ENCODE measurements at places on chromosomes 7 and 10.

DNA sequence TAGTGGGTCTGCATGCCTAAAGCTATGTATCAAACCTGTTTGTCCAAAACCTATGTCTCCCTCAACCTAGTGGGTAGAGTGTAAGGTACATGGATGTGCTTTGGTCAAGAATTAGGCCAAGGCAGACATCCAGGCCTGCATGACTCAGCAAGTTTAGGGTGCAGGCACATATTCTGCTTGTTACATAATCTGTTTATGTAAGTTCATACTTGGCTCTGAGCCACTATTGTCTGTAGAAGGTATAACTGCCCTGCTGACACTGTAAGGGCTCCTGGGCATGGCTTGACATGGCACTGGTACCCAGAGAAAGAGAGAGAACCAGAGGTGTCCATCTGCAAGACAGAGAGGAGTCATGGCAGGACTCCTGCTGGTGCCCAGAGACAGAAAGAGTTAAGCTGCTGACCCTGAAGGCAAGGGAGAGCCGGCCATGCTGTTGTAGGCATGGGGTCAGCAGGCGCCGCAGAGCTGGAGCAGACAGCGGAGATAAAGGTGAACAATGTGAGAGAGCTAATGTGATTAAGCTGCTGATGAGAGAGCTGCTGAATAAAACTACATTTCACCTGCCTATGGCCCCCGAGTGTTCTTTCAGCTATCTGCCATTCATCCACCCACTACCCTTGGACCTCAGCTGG lies 118.5 kb upstream of the TMEM106B start:
- DNase-seq, result no peak

DNA sequence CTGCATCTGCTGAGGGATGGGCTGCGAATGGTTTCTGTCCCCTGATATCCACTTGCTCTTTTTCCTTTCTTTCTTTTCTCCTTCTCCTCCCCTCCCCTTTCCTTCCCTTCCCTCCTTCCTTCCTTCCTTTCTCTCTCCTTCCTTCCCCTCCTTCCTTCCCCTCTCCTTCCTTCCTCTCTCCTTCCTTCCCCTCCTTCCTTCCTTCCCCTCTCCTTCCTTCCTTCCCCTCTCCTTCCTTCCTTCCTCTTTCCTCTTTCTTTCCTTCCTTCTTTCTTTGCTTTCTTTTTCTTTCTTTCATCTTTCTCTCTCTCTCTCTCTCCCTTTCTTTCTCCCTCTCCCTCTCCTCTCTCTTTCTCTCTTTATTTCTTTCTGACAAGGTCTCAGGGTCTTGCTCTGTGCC lies 20.2 kb upstream of the SPDYE1 start:
- no peak for DNase-seq

DNA sequence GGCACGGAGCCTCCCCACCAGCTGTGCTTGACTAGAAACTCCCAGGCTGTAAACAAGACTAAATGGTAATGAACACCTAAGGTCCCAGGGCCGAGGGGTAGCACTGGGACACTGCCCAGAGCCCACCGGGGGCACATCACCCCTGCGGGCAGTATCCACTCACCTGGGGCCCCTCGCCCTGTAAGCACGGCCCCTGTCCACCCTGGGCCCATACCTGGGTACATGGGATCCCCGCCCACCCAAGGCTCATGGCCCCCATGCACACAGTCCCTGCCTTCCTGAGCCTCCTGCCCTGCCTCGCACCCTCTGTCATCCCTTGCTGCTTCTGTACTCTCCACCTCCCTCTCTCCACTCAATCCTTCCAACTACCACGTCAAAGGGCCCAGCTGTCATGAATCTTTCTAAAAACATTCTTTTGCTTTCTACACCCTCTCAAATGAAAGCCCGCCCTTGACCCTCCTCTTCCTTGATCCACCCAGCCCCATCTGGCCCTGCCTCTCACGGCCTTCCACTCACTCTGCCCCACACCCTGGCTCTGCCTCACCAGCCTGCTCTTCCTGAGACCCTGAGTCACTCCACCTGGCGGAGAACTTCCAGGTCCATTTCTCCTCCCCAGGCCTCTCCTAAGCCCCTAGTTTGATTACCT lies 173.1 kb downstream of the PARD3 start:
- DNase-seq, result no peak

DNA sequence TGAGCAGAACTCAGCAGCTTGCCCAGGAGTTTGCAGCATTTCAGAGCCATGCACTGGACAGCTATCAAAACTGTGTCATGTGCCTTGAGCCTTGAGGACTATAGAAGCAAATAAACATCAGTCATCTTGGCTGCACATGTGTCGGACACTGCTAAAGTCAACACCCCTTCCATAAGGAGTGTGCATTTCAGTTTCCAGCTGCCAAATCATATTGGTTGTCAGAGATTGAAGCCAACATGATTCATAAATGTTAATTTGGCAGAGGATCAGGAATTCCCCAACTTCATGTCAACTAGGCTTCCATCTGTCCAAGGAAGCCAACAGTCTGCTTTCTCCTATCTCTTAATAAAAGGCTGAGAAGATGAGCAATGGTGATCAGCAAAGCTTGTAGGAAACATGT lies 32.8 kb downstream of the SLC16A12 start:
- DNase-seq, result no peak

- DNase-seq, result no peak
Measured at GRCh38 chr7:147567043-147567442, 1023.5 kb upstream of the C7orf33 start.

GRCh38 chr7:44376429-44377133 lies 51.2 kb upstream of the CAMK2B start:
- DNase-seq, result no peak

DNA sequence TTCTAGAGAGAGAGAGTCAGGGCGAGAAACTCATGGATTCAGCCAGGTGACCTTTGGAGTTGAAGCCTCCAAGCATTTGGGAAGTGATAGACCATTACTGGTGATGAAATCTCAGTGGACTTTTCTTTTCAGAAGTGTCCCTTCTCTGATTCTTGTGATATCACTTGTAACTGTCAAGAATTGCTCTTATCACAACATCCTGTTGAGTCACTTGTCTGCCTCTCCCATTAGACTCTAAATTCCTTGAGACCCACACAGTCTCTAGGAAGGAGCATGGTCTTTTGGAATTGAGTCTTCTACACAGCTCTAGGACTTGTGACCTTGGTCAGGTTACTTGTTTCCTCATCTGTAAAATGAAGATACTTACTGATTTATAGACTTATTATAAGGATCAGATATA lies 81.0 kb downstream of the CFAP58 start:
- DNase-seq, result no peak

- no peak for DNase-seq
Measured at GRCh38 chr10:78188446-78188845, 154.8 kb downstream of the RPS24 start.

GRCh38 chr10:133275684-133276092 lies 980 bp downstream of the ADAM8 start:
- peak; percentile 62 for DNase-seq

- no peak for DNase-seq
Measured at GRCh38 chr7:2354939-2355704, 495 bp downstream of the EIF3B start.

GRCh38 chr10:110274072-110274627 lies 30.6 kb downstream of the SMNDC1 start:
- DNase-seq, result no peak

DNA sequence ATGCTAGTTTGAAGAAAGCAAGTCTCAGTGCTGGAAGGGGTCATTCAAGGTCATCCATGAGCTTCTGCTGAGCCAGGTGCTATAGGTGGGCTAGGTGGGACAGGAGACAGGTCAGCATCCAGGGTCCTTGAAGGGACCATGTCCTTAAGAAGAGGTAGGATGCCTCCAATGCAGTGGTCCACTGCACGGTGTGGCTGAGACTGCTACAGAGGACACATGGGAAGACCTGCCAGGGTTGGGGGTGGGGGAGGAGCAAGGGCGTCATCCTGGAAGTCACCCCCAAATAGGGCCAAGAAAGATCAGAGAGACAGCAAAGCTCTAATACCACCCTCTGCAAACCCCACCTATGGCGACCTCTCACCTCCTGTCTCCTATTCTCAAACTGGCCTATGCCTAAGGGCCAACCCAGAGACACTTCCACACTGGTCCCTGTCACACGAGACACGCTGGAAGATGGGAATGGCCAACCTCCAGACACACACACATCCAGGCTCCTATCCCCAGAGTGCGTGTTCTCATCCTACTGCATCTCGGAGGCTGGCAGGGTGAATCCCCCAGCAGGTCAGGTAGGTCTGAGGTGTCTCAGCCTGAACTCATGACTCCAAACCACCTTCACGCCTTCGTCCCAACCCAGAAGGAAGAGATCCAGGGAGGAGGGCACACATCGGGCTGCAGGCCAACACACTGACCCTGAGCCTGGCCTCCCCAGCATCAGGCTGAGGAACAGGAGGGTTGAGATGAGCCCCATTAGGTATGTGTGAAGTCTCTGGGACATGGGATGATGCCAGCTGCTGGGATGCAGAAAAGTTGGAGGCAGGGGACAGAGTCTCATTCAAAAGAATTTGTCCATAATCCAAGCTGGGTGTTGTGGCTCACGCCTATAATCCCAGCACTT lies 5.6 kb upstream of the PPP1R35 start:
- no peak for DNase-seq

DNA sequence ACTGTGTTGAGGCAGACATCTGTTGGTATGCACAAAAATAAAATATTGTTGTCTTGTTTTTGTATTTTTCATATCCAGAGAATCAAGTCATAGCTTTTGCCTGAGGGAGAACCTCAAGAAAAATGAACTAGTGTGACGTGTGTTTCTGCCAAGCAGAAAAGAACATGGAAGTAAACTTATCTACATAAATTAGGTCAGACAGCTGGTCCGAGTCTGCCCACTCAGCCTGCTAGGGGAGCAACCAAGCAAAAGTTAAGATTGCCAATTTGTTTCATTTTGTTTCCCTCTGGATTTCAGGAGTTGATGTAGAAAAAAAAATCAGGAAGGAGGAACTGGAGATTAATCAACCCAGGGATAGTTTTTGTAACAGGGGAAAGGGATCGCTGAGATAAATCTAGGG lies 572.4 kb upstream of the LRRTM3 start:
- no peak for DNase-seq

- peak; percentile 48 for DNase-seq
Measured at GRCh38 chr7:107661081-107661864, 645 bp downstream of the SLC26A4 start.

DNA sequence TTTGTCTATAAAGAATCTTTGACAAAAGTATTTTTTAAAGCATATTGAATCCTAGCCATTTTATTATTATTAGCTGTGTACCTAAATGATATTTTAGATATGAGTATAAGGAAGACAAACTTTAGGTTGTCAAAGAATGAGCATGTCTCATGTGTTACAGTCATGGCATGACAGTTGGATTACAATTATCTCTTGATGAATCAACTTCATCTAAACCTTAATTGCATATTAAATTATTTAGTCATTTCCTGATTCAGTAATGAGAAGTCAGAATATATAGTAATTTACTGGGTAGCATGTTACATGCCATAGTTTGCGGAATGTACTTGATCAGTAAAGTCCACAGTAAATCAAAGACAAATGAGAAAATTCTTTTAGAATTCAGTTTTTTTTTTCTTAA lies 59.2 kb downstream of the MAPK8 start:
- DNase-seq, result no peak

- DNase-seq, result no peak
Measured at GRCh38 chr10:9786576-9786975, 1231.1 kb upstream of the CELF2 start.

DNA sequence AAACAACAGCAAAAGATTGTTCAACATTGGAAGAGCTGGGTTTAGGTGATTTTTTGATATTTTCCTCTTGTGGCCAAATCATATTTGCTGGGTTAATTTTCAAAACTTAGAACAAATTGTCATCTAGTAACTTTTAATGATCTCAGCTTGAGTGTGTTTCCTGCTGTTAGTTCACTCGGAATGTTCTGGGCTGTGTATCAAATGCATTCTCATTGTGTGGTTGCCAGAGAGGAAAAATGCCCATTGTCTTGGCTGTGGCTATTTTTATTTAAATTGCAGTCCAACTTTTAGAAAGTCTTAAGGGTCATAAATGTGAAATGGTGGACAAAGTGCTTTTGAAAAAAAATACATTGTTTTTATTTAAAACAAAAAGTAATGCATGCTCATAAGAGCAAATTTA lies 542.0 kb downstream of the TNS3 start:
- no peak for DNase-seq

Measured in activated CD4-positive, alpha-beta T cell treated with anti-CD3 and anti-CD28 coated beads, Interleukin-2, Interleukin-4, amounts not matched to agents 100 ng/mL and 50 ng/mL, durations not matched to agents 16 hours and 8 hours (primary cell).